Stimulated activated CD4-positive, alpha-beta T cell treated with anti-CD3 and anti-CD28 coated beads, TNF-alpha, amount 100 ng/mL, for 4 hours (primary cell): ENCODE measurements at places on chromosomes 7 and 10.

DNA sequence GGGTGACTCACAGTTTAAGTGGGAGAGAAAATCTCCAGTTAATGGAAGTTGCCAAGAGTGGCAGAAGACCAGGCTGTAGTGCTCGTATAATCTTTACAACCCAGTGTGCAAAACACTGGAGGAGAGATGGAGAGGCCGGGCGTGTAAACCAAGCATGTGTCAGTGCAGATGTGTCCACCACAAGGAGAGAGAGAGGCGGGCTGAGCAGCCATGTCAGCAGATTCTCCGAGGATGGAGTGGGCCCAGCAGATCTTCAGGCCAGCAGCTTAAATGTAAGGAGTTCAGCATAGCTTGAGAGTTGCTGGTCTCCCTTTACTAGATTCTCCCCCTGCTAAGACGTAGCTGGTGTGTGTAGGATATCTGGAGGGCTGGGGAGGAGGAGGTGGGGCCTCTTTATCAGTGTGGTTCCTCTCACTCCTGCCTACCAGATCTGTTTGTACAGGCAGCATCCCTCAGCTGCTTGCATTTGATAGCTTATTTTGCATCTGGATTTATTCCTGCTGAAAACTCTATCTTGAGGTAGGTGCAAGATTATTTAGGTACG is 13.7 kb downstream of the BPGM start:
- DNase-seq: no peak

- DNase-seq: no peak
Measured at GRCh38 chr10:76334255-76334654, 902.8 kb downstream of the LRMDA start.

DNA sequence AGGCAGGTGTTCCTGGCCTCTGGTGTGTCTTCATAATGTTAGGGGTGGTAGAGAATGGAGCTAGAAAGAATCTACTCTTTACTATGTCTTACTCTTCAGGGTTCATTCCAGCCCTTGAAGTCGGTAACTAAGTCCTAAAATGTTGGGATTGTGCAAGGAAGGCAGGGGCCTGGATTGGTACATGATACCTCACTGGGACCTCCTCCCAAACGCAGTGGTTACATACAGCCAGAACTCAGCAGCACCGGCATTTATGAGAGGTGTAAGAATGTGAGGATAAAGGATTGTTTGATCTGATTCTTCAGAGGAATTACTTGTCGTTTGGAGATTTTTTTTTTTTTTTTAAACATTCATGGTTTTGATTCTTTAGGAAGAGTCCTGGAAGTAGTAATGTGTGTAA is 6.9 kb downstream of the COMTD1 start:
- no peak for DNase-seq

DNA sequence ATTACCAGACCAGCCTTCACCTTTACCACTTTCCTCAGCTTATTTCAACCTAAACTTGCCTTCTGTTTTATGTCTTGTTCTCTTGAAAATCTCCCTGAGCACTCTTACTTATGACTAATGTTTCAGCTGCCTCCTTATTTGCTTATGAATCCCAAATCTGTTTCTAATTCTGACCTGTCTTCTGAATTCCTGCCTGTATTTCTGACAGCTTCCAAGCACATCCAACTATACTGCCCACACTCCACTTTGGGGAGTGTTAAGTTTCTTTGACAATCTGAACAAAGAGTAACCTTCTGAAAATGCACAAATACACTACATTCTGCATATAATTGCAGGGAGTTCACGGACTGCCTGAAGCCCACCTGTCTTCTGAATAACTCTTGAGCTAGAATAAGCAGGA is 48.7 kb downstream of the ARMC3 start:
- DNase-seq: no peak

DNA sequence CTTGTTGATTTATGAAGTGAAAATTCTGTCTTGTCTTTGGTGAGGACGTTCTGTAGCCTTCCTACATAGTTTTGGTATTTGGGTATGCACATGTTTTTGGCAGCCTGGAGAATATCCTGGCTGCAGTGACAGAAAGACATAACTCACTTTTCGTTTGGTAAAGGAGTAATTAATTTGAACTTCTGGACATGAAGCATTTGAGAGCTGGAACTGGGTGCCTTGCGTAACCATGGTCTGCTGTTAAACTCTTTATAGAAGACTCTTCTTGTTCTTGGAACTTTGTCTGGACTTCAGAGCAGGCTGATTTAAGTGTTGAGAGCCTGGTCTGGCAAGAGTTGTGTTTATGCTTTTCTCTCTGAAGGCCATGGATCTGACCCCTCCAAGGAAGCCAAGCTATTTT is 231.3 kb downstream of the LRMDA start:
- DNase-seq: no peak

DNA sequence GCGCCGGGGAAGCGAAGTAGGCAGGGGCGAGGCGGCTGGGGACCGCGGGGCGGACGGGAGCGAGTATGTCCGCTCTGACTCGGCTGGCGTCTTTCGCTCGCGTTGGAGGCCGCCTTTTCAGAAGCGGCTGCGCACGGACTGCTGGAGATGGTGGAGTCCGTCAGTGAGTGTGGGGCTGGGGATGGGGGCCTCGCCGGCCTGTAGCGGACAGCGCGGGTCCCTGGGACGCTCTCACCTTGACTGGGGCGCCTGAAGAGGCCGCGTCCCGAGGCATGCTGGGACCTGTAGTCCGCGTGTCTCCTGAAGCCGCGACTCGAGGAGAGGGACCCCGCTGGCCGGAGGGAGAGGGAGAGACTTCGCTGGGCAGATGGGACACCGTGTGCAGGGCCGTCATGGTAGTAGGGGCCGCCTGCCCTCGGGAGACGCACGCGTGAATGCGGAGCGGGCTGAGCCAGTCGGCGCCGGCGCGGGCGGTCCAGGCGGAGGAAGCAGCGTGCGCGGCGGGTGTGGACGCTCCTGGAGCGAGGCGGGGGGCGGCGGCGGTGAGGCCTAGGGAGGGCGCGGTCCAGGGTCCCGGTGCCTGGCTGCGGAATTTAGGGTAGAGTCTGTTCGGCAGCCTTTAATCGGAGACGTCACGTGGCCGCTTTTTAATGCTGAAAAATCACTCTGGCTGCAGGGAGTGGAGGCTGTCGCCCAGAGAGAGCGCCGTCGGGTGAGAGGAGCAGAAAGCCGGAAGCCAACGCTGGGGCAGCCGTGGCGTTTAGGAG is at the start of gene NDUFB2:
Gene NDUFB2, plus strand, starts transcription at position 29 of the 767 bp plus-strand sequence. Its CDS starts 37 bp downstream, at position 66.
- DNase-seq: peak; percentile 90

DNA sequence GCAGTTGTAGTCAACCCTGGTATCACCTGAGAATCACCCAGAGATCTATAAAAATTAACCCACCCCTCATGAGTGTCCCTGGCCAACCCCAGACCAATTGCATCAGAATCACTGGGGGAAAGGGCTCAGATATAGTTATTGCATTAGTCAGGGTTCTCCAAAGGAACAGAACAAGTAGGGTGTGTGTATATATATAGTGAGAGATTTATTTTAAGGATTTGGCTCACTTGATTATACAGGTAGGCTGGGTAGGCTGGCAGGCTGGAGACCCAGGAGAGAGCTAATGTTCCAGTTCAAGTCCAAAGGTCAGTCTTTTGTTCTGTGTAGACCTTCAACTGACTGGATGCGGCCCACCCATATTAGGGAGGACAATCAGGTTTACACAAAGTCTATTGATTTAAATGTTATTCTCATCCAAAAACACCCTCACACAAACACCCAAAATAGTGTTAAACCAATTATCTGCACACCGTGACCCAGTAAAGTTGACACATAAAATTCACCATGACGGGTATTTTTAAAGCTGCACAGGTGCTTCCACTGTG is 372.9 kb upstream of the NFE2L3 start:
- no peak for DNase-seq

GRCh38 chr7:156979711-156980110 is 30.2 kb downstream of the NOM1 start:
- no peak for DNase-seq

DNA sequence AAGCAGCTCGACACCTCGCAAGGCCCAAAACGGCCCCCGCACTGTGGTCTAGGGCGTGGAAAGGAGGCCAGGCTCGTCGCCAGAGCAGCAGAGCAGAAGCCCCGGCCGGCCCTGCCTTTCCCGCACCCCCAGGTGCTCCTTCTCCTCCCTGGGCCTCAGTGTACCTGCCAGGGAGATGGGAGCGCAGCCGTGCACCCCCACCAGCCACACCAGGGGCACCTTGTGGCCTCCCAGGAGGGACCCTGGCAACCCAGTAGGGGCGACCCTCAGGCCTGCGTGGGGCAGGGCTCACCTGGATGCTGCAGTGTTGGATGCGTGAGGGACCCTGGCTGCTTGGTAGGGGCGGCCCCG is 9.5 kb downstream of the PDGFA start:
- DNase-seq: no peak

DNA sequence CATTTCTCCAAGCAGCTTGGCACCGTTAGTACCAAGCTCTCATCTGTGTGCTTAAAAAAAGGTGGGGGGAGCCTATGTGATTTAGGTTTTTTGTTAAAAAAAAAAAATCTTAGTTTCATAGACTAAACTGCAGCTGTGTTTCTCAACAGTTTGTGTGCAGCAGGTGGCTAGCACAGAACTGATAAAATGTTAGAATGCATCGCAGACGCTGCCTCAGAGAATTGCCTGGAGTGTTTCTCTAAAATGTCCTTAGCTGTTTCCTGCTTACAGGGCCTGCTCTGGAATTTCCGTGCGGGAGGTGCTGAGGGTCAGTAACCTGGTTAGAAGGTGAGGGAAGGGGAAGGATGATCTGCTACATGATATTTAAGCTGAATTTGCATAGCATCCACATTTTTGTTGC is 268.9 kb downstream of the PLXDC2 start:
- no peak for DNase-seq

GRCh38 chr10:59465088-59465487 is 102.7 kb upstream of the FAM13C start:
- no peak for DNase-seq

GRCh38 chr10:75399461-75400162 is 2.0 kb downstream of the ZNF503 start:
- peak; percentile 33 for DNase-seq

- no peak for DNase-seq
Measured at GRCh38 chr7:122068999-122069398, 75.0 kb downstream of the AASS start.

GRCh38 chr10:13404305-13404759 is 56.2 kb upstream of the SEPHS1 start:
- no peak for DNase-seq

DNA sequence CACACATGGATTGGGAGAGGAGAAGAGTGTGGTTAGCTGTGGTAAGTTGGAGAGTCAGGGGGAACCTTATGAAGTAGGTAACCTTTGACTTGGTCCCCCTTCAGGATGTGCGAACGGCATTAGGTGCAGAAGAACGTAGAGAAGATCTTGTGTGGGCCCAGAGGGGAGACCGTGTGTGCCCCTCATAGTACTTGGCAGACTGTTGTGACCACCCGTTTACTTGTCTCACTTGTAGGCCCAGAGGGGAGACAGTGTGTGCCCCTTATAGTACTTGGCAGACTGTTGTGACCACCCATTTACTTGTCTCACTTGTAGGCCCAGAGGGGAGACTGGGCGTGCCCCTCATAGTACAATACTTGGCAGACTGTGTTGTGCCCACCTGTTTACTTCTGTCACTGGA is 2.6 kb downstream of the GTPBP4 start:
- no peak for DNase-seq

DNA sequence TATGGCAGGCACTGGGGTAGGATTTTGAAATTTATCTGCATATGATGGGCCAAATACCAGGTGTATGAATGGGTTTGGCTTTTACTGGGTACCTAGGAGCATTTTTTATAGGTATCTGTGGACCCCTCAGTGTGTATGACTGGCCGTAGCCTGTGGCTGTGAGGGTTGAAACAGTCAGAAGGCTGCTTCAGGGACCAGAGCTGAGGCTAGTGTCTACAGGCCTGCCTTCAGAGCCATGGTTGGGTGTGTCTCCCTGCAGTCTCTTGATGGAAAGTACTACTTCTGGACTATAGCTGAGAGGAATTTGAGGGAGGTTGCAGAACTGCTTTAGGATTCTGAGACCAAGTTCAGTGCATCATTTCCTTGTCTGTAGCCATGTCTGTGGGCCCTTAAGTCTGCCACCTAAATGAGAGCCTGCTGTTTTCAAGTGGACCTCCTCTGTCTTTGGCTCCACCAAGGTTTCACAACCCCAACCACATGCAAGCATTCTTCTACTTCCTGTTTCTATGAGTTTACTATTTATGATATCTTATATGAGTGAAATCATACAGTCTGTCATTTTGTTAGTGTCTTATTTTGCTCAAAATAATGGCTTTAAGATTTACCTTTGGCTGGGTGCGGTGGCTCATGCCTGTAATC is 19.9 kb upstream of the ZNF138 start:
- DNase-seq: no peak
